Epithelial cell of prostate (primary cell): ENCODE measurements at places on chromosomes 3 and 15.

GRCh38 chr3:175307642-175308041, 448.5 kb downstream of the NAALADL2 start:
- no peak for DNase-seq

DNA sequence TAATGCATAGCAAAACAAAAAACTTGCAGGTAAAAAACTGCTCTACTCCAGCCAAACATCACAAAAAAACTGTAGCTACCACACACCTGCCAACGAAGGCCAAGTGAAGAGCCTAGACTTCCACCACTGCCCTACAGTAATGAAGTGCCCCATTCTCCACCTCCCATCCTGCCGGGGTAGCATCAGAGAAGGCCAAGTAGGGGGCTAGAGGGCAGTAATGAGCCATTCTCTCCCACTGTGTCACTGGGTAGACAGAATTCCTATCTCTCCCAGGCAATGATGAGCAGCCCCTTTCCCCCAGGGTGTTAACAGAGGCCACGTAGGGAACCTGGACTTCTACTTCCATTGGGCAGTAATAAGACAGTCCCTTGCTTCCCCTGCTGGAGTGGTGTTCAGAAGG, 9.5 kb downstream of the SEC22C start:
- DNase-seq, result no peak

DNA sequence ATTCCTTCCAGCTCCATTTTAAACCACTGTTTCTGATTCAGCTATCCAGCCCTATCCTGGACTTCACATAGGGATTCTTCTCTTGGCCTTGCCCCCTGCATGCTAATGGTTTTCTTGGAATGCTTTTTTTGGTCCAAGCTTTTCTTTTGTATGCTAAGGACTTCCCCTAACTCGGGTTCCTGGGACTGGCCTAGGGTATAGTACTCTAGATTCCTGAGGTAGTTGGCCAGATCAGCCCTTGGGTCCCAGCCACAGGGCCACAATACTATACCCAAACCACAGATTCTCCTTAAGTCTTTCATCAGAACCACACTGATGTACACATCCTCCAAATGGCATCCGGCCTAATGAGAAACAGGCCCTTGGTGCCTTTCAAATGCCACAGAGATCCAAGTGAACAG, 2.8 kb downstream of the FYCO1 start:
- no peak for DNase-seq

DNA sequence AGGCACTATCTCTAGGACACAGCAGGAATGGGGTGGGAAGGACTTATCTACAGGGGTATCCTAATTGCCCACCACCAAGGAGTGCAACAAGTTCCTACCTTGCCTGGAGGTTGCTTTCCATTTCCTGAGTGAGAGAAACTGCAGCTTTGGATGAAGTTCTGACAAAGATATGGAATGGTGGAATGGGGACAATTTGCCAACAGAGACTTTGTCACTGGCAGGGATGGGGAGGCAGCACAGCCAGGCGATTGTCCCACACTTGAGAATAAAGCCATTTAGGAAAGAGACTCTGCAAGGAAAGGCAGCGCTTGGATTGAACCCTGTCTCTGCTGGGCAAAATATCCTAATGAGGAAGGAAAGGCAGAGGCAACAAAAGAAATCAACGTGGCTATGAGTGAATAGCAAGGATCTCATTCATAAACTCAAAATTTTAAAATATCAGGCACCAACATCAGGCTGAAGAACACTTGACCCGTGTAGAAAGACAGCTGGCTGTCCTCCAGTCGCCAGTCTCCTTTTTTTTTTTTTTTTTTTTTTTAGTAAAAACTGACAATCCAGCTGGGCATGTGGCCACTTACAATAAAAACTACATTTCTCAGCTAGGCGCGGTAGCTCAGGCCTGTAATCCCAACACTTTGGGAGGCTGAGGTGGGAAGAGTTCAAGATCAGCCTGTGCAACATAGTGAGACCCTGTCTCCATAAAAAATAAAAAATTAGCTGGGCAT, 31.6 kb upstream of the PDE8A start:
- DNase-seq, result no peak

- no peak for DNase-seq
Measured at GRCh38 chr3:161510510-161511260, 14.1 kb downstream of the OTOL1 start.

DNA sequence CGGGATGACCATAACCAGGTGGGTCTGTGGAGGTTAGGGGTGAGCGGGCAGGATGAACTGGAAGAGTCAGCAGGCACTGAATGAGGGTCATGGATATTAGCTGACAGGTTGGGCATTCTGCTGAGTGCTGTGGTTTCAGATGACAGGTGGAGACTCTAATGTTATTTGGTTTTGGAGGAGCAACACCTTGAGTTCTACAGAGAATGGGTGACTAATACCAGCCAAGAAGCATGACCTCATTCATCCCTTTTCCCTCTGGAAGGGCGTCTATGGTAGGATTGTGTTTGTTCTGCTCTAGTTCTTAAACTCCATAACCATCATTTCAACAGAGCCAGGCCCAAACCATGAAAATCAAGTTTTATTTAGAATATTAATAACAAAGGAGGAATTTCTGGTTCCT, 550.7 kb upstream of the LMCD1 start:
- no peak for DNase-seq

DNA sequence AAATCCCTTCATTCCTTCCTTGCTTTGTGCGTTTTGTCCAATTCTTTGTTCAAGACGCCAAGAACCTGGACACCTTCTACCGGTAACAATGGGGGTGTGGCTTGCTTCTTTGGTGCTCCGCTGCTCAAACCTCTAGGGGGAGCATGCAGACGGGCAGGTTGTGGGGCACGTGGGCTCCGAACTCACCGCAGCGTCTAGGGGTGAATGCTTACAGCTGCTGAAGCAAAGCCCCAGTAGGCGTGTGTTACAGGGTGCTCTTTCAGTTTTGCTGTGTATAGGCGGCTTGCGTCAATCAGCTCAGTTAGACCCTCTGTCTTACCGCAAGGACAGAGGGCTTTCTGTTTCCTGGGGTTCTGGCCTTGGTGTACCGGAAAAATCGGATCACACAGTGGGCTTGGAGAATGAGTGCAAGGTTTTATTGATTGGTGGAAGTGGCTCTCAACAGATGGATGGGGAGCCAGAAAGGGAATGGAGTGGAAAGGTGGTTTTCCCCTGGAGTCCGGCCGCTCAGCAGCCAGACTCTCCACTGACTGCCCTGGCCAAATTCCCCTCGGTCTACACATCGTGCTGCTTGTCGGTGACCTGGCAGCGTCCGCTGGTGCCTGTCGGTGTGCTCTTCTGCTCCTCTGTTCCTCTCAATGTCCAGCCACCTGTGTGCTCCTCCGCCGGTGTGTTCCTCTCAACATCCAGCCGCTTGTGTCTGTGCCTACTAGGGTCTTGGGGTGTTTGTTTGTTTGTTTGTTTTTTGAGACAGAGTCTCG, 1.2 kb upstream of the LRRC34 start:
- DNase-seq, result no peak

DNA sequence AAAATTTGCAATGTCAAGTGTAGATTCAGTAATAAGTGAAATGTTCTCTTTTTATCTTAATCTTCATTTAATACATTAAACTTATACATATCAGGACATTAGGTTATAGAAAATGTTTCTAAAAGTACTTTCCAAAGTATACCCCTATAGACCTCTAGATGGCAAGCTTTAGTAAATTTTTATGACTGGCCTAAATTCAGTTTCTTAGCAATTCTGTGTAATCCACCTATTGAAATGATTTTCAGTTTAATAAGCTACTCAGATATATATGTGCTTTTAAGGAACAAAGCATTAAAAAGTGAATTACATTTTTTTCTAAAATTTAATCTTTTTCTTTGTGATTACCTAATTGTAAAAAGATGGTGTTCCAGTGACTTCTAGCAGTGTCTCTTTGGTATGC, 342.2 kb downstream of the GBE1 start:
- no peak for DNase-seq

- DNase-seq, result no peak
Measured at GRCh38 chr15:45701108-45701507, 66.3 kb downstream of the SQOR start.

GRCh38 chr3:25661694-25662437, 2.8 kb downstream of the TOP2B start:
- DNase-seq, result no peak

- peak; percentile 68 for DNase-seq
Measured at GRCh38 chr3:194323785-194324735, 27.1 kb downstream of the CPN2 start.

GRCh38 chr3:29576181-29576580, 295.3 kb downstream of the RBMS3 start:
- DNase-seq, result peak; percentile 20

DNA sequence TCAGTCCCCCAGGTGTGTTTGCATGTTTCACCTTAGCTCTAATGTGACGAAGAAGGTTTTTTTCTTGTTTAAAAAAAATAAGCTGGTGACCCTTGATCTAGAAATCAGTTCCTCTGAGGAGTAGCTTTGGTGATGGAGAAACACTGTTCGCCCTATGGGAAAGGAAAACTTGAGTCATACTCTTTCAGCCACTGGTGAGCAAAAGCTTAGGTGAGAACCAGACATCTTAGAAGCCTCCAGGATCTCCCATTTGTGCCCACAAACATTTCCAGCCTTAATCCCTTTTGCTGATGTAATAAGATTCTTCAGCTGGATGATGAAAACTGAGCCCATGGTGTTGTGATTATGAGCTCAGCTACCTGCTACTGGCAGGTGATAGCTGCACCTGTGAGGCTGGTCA, 37.8 kb downstream of the SLC27A2 start:
- peak; percentile 53 for DNase-seq

DNA sequence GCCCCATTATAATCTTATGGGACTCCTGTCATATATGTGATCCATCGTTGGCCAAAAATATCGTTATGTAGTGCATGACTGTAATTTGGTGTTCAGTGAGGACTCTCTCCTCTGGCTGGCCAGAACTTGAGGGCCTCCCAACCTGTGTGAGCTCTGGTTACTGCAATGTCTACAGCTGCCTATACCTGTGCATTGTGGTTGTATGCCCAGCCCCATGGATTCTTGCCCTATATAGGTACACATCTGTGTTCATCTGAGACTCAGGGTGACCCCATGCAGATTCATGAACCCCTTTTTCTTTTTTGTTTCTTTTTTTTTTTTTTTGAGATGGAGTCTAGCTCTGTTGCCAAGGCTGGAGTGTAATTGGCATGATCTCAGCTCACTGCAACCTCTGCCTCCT, 32.6 kb upstream of the KLF13 start:
- no peak for DNase-seq

GRCh38 chr3:133106169-133106568, 68.0 kb downstream of the TMEM108 start:
- no peak for DNase-seq

DNA sequence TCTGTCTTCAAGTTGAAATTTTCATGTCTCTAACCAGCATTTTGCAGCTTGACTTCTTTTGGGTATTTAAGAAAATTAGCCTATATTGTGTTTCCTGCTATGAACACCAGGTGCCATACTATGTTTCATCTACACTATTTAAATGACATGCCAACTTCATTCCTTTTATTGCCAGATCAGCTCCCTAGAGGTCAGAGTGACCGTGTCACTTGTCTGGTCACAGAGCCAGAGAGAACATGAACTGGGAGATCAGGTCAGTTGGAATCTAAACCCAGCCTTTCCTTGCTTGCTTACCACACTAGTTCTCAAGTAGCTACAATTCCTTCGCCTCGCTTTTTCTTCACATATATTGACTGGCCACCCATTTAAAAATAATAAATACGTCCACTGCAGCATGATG, 87.6 kb downstream of the THBS1 start:
- no peak for DNase-seq

DNA sequence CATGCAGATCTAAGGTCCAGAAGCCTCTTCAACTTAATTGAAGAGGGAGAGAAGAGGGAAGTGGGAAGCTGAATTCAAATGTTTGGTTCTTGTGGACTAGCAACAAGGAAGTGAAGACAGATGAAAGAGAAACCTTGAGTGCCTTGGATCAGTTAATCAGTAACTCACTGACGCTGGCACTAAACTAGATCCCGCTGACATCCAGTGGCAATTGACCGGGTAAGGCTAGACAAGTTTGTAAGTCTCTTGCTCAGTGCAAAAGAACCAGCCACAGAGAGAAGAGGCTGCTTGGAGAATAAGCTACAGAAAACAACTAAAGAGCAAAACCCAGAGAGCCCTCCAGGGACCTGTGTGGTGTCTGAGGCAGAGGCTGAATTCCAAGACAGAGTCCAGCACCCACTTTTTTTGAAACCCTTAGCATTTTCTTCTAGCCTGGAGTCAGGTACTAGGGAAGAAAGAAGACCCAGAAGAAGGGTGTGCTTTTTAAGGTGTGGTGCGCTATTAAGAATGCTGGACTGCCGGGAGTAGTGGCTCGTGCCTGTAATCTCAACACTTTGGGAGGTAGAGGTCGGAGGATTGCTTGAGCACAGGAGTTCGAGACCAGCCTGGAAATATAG, 6.9 kb downstream of the PLCH1 start:
- DNase-seq, result peak; percentile 18

GRCh38 chr15:70447928-70448698, 315.2 kb downstream of the UACA start:
- no peak for DNase-seq

DNA sequence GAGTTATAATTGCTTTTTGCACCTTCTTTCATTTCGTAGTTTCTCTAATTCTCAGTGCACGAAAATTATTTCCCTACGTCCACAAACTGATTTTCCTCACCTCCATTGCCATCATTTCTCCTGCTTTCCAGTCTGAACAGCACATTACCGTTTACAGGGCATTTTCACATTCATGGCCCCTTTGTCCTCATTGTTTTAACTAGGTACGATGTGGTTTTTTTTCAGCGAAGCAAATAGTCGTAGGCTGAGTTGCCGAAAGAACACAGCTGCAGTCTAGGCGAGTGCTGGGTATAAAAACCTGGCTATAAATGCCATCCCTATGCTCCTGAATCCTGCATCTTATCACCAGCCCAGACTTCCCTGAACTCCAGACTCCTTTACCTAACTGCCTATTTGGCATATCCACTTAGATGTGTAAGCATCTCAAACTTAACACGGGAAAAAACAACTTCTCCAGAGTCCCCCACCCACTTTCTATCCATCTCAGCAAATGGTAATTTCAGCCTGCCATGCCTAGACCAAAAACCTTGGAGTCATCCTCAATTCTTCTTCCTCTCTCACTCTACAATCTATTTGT, 691 bp upstream of the FSIP1 start:
- DNase-seq, result no peak

DNA sequence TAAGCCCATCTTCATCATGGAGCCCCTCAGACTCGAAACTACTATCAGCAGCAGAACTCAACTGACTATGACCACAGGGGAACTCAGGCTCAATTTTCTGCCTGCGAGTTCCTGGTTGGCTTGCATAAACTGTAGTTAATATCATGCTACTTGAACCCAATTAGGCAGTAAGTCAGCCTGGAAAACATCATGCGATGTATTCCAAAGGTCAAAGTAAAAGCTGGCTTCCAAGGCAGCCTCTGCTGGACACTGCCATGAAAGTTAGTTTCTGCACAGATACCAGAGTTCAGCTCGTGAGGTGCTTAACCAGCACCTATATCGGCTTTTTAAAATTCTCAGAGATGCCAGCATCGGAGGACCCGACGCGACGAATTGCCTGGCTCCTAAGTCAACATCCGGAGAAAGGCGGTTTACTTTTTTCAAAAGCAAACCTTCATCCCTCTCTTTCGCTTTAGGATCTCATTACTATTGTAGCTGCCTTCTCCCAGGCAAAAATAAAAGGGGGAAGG, 3.8 kb downstream of the ANP32A start:
- DNase-seq, result no peak
